ENCODE measurements at places on chromosomes 6 and 20.
A peak's percentile ranks its signal among the peaks of the same experiment; 100 is the strongest.

DNA sequence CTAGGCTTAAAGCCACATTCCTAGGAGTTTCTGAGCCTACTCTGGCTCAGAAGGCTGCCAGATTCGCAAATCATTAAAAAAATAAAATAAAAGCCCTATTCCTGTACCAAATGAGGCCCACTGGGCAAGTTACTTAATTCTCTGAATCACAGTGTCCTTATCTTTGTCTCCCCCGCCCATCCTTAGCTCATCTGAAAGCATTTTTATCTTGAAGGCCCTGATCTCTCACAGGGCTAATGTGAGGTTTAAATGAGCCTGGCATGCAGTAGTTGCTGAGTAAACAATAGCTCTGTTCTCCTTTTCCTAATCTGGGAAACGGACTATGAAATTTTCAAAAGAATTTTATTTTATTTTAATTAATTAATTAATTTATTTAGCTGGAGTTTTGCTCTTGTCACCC lies 2.1 kb upstream of the ZBTB12 start:
- DNase-seq, result no peak

- DNase-seq, result no peak
Observed at GRCh38 chr20:34791289-34792020, 34.0 kb downstream of the NCOA6 start.

- DNase-seq, result peak; percentile 15
Observed at GRCh38 chr6:130928158-130928912, 101.1 kb downstream of the SMLR1 start.

- DNase-seq, result peak; percentile 73
Observed at GRCh38 chr20:25865715-25866656, 169.3 kb upstream of the ZNF337 start.

- DNase-seq, result no peak
Observed at GRCh38 chr6:109595998-109596397, 95.0 kb downstream of the AK9 start.

- DNase-seq, result no peak
Observed at GRCh38 chr6:39226639-39227329, 2.5 kb downstream of the KCNK5 start.

GRCh38 chr6:34096814-34097213 lies 49.1 kb downstream of the GRM4 start:
- no peak for DNase-seq

DNA sequence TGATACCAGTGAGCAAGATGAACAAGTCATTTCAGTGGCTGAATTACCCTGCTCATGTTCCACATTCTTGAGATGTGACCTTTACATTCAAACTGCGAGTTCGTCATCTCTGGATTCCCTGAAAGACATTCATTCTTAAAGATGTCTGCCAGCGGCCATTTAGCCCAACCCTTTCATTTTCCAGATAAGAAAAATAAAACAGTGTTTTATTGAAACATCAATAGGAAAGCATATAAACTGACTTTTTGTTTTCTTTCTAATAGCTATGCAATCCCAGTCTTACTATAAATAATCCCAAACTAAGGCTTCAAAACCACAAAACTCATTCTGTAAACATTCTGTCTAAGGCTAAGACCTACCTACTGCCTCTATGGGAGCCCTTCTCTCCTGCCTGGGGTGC lies 134.0 kb downstream of the SAMD5 start:
- no peak for DNase-seq

DNA sequence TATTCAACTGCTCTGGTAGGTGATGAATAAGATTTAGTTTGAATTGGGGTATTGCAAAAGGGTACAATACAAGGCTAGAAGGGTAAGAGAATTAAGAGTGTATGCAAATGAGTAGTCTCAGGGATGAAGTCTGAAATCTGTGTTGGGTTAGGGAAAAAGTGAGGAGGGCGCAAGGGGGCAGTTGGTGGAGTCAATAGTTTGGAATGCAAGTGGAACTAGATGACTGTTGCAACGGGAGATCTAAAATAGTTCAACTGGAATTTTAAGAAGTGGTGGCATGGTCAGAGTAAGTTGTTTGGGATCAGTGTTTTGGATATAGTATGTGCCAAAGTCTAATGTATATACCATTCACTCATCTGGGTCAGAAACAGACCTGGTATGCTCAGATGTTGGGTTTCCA lies 329.6 kb downstream of the GJA1 start:
- no peak for DNase-seq

GRCh38 chr6:82862543-82862942 lies 203.1 kb downstream of the UBE3D start:
- DNase-seq, result no peak

DNA sequence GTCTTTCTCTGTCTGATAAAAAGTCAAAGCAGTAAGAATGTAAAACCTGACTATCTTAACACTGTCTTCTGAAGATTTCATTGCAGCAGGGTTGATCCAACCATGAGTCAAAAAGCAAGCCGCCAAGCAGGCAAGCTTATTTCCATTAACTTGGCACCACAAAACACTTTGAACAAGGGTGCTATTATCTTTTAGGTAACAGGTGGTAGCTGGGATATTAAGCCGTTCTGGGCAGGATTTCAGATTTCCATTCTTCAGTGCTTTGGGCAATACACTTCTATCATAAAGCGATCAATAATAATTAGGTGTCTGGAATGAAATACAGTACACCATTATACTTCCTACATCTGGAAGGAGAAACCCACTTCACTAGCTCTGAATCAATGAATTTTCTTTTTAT lies 181.9 kb downstream of the TBC1D7 start:
- DNase-seq, result no peak

DNA sequence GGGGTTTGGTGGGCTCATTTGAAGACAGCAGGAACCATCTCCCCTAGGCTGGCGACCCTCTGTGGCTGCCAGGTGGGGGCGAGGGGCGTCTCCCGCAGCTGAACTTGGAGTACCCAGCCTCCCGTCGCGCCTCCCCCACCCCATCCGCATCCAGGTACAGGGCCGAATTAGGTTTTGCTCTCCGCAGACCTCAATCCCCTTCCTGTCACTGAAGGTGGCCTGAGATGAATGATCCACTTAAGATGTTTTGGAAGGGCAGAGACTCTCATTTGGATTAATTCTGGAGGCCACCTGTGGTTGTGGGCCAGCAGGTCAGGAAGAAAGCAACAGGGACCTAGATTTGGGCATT lies 493 bp downstream of the CD83 start:
- DNase-seq, result no peak

- no peak for DNase-seq
Observed at GRCh38 chr6:158406736-158407135, 94.5 kb downstream of the TULP4 start.

DNA sequence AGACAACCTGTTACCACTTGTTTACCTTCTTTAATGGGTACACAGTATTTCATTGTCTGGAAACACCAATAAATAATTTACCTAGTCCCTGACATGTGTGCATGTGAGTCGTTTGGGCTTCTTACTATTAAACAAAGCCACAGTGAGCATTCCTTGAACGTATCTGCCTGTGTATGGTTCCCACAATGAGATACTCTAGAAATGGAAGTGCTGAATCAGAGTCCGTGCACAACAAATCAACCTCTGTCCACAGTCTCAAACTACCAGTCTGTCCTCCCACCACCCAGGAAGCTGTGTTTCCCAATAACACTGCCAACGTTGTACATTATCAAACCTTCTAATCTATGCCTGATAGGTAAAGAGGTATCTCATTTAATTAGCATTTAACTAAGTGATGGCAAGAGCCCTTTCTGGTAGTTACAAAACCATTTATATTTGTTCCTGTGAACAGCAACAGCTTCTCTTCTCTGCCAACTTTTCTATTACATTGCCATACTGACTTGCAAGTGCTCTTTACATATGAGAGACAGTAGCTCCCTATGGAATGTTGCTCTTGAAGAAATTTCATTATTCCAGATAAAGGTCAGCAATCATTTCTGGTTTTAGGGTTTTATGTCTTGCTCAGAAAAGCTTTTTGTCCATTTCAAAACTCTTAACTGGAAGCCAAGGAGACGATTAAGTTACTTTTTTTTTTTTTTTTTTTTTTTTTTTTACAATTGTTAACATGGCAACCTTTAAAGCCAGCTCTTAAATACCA lies 14.7 kb downstream of the JAG1 start:
- no peak for DNase-seq

- no peak for DNase-seq
Observed at GRCh38 chr20:44028868-44029847, 114.5 kb downstream of the TOX2 start.

GRCh38 chr6:15329197-15329671 lies 83.4 kb downstream of the JARID2 start:
- no peak for DNase-seq

GRCh38 chr6:82436740-82437139 lies 73.1 kb downstream of the TPBG start:
- DNase-seq, result no peak

DNA sequence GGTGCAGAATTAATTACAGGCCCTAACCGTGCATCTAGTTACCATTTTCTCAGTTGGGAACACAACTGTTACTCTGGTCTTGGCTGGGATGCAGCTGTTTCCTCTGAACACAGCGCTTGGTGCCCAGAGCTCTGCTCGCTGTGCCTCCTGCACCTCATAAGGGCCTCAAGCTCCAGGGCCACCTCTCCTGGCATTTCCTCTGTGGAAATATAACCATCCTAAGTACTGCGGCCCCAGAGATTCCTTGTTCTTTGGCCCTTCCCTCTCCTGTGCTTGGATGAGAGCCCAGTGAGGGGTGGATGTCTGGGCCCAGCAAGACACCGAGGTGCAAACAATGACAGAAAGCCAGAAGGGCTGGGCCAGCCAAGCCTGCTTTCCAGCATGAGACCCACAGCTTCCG lies 169.9 kb upstream of the CST7 start:
- DNase-seq, result peak; percentile 37

DNA sequence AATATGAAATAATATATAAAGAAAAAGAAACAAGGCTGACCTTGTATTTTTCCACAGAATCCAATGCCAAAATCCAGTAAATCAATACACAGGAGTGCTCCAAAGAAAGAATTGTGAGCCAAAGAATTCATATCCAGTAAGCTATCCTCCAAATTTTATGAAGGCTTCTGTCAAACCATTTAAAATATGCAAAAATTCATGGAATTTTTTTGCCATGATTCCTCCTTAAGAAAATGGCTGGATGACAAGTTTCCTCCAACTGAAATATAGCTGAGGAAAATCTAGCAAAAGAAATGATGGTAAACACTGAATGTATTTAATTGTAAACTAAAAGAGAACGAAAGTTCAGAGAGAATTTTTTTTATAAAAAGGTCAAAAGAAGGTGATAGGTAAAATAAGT lies 290.3 kb downstream of the UBE3D start:
- DNase-seq, result no peak

GRCh38 chr20:14208956-14209355 lies 128.5 kb downstream of the FLRT3 start:
- DNase-seq, result no peak

- DNase-seq, result no peak
Observed at GRCh38 chr6:108633436-108633835, 72.7 kb downstream of the FOXO3 start.

DNA sequence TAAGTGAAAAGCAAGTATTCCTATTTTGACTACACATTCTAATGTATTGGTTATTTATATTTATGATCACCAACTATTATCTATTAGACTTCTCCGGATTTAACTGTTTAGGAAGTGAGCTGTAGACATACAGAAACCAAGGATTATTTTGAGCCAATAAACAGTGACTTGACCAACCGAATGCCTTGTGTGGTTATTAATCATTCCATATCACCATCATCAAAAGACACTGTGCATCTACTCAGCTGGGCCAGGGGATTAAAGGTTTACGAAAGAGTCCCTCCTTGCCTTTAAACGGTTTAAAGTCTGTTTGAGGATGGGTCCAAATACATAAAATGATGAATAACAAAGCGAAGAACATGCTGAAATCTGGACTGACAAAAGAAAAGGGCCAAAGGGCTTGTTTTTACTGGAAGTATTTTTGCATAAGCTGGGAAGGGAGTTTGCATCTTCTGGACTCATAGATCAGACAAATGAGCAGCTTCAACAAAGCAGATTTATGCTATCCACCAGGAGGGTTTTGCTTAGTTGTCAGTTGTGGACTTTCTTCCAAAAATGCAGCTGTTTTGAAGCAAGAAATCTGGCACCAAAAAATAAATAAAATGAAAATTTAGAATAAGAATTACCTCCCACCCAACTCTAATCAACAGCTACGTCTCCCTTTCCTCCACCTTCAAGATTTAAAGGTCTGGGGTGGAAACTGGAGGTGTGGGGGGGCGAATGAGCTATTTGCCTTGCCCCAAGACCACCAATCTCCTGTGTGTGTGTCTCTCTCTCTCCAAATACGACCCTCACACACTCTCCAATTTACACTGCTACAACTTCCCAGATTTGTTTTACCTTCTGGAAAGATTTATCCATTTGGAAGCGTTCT lies 33.6 kb upstream of the ID4 start:
- no peak for DNase-seq

GRCh38 chr20:13396022-13396421 lies 174.9 kb downstream of the ISM1 start:
- no peak for DNase-seq

- no peak for DNase-seq
Observed at GRCh38 chr6:3751077-3751729, at the start of gene PXDC1. PXDC1 (minus strand) TSS chr6:3751713; CDS start chr6:3751531, 182 bp downstream.

DNA sequence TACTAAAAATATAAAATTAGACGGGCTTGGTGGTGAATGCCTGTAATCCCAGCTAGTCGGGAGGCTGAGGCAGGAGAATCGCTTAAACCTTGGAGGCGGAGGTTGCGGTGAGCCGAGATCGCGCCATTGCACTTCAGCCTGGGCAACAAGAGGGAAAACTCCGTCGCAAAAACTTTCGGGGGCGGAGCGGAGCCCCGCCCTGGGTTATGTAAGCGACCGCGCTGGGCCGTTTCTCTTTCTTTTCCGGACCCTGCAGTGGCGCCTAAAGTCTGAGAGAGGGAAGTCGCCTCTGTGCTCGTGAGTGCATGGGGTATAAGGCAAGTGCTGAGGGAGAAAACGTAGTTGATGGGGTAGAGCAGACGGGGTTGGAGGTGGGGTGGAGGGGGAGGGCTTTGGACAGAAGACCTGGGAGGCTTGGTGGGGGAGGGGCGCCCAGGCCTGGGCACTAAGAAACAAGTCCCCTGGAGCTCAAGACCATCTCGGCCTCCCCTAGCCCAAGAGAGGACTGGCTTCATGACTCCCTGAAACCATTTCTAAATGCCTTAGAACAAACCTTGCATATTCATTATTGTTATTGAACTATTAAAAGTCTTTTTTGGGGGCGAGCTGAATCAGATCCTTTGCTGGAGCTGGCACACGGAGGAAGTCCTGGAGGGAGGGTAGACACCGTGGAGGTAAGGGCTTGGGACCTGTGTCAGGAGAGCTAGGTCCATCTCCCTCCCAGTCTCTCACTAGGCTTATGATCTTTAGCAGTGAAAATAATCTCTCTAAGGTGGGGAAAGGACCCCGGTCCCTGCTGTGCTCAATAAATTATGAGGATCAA lies 2.7 kb upstream of the MICA start:
- DNase-seq, result peak; percentile 81

Data from mucosa of gallbladder (tissue), 1 donor.